ENCODE measurements at places on chromosomes 4 and X. TPM values are rescaled to one million over a fixed set of nuclear protein-coding genes. Genes with fewer than 3 reads are reported as not detected.

The SGMS2 gene
- total RNA-seq, result 79.3 TPM

The HSD17B13 gene
- not detected for total RNA-seq

The RPGR gene
- total RNA-seq, result 23.2 TPM

The HMGN5 gene
- 1.2 TPM for total RNA-seq

The USP17L20 gene
- total RNA-seq, result not detected

The FAM114A1 gene
- total RNA-seq, result 63.0 TPM

DNA sequence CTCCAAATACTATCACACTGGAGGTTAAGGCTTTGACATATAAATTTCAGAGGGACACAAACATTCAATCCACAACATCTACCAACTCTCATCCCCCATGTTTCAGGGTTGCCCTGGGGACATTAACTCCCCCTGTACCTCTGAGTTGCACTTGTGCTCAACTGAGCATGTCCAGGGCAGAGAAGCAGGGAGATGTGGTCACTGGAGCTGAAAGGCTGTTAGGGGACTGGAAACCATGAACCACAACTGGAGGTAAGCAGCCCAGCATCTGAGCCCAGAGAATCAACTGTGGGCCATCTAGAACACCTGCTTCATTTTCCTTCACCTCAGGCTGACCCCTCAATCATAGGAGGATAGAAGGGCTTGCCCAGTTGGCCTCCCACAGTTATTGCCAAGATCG, 641.1 kb downstream of the MID1IP1 start:
- no peaks in the 10 kb centered on the region for H3K36me3 ChIP-seq
- no peak overlapping the region for H3K4me3 ChIP-seq
- no peak overlapping the region for H3K27ac ChIP-seq
- H3K4me1 ChIP-seq, result no peaks in the 10 kb centered on the region
- H3K27me3 ChIP-seq, result no peaks in the 10 kb centered on the region

GRCh38 chr4:76894537-76895255, 3.2 kb downstream of the SOWAHB start:
- H3K36me3 ChIP-seq, result no peaks in the 10 kb centered on the region
- peaks cover 46% of the 10 kb centered on the region for H3K27me3 ChIP-seq
- DNase-seq, result peak; percentile 43
- H3K4me1 ChIP-seq, result peaks cover 27% of the 10 kb centered on the region

DNA sequence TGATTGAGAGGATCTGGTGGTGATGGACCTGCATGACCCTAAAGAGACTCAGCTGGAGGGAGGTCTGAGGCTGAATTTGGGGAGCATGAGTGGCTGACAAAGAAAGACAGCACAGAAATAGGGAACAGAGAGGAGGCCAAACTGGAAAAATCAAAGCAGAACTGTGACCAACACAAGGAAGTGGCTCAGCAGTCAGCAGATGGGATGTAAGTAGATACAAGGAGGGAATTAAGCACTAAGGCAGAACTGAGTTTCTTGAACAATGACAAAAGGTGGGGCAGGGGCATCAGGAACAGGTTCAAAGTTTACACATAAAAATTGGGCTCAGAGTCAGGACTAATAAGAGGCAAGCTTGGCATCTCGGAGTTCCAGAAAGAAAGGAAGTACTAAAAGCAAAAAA, 144.3 kb upstream of the KLF3 start:
- H3K27me3 ChIP-seq, result no peaks in the 10 kb centered on the region
- no peak for DNase-seq
- H3K27ac ChIP-seq, result no peak overlapping the region
- peaks cover 4% of the 10 kb centered on the region for H3K4me1 ChIP-seq
- no peaks in the 10 kb centered on the region for H3K36me3 ChIP-seq

DNA sequence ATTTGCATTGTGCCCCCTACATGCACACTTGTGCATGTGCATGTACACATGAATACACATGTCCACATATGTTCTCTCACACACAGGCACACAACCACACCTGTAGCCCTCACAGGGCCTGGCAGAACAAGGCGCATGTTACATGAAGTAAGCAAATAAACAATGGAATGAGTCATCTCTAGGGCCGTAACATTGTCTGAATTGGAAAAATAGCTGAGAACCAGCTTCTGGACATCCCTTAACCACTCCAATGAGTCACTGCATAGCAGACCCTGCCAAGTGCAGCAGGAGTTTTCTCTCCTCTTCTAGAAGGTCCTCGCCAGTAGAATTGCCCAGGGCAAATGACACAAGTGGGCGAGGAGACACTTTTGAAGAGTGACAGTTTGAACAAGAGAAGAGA, 66.1 kb downstream of the MAGEA10 start:
- H3K36me3 ChIP-seq, result no peaks in the 10 kb centered on the region
- no peaks in the 10 kb centered on the region for H3K4me1 ChIP-seq

DNA sequence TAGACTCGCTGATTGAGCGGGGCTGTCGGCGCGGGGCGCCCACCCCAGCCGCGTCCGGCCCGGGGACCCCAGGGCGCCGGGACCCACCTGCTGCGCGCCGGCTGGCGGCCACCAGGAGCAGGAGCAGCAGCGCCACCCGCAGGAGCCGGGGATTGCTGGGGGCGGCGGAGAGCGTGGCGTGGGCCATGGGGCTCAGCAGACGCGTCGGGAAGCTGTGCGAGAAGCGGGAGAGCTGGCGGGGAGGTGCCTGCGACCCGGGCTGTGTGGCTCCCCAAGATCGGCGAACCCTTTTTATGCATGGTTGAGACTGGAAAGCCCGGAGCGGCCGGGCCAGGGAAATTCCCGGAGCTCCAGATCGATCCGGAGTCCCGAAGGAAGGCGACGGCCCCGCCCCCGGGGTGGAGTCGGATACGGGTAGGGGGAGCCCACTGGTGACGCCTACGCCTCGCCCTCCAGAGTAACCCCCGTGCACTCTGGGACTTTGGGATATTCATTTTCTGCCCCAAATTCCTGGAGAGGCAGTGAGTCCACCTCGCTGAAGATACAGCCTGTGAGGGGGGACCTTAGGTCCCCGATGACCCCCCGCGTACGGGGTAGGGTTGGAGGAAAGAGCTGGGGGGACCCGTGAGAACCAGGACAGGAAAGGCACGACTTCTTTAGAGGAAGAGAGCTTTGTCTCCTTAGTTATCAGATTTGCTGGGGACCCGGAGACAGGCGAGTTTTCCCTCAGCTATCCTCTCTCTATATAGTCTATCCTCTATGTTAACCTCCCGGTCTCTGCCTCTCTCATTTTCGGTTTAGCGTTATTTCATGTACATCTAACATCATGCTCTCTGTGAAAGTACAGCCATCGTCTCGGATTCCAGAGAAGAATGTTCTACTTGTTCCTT, at the start of gene CXCL3:
CXCL3 (minus strand) TSS at position 265 of the 890 bp plus-strand sequence; CDS start at position 187, 78 bp downstream.
- H3K27ac ChIP-seq, result peak within 1 kb of the TSS; percentile 78
- peak within 1 kb of the TSS; percentile 66 for H3K4me3 ChIP-seq
- peaks cover 31% of the 10 kb centered on the region for H3K4me1 ChIP-seq
- H3K27me3 ChIP-seq, result no peaks in the 10 kb centered on the region
- no peaks in the 10 kb centered on the region for H3K36me3 ChIP-seq

GRCh38 chrX:68072041-68072440, 361.3 kb downstream of the OPHN1 start:
- no peak overlapping the region for H3K4me3 ChIP-seq
- no peak overlapping the region for H3K27ac ChIP-seq
- no peaks in the 10 kb centered on the region for H3K27me3 ChIP-seq
- DNase-seq, result no peak

DNA sequence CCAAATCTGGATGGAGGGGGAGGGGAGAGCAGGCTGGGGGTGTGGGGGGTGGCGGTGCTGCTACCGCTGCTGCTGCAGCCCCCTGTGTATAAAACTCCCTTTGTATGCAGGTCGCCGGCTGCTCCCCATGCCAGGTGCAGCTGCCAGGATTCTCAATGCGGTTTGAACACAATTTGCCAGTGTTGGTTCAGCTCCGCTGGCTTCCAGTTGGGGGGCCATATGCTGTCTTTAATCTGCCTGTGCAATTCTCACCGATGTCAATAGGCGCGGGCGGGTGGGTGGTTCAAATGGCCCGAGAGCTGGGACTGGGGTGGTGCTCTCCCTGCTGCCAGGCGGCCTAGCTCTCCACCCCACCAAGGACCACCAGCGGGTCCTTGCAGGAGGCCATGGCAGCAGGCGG, 257.6 kb downstream of the BCOR start:
- DNase-seq, result no peak
- no peak overlapping the region for H3K27ac ChIP-seq
- no peaks in the 10 kb centered on the region for H3K27me3 ChIP-seq
- no peaks in the 10 kb centered on the region for H3K36me3 ChIP-seq
- H3K4me3 ChIP-seq, result no peak overlapping the region

GRCh38 chrX:150719621-150720020, 26.4 kb downstream of the MTMR1 start:
- no peak overlapping the region for H3K4me3 ChIP-seq
- peaks cover 5% of the 10 kb centered on the region for H3K4me1 ChIP-seq
- H3K27ac ChIP-seq, result no peak overlapping the region
- DNase-seq, result no peak
- no peaks in the 10 kb centered on the region for H3K36me3 ChIP-seq

DNA sequence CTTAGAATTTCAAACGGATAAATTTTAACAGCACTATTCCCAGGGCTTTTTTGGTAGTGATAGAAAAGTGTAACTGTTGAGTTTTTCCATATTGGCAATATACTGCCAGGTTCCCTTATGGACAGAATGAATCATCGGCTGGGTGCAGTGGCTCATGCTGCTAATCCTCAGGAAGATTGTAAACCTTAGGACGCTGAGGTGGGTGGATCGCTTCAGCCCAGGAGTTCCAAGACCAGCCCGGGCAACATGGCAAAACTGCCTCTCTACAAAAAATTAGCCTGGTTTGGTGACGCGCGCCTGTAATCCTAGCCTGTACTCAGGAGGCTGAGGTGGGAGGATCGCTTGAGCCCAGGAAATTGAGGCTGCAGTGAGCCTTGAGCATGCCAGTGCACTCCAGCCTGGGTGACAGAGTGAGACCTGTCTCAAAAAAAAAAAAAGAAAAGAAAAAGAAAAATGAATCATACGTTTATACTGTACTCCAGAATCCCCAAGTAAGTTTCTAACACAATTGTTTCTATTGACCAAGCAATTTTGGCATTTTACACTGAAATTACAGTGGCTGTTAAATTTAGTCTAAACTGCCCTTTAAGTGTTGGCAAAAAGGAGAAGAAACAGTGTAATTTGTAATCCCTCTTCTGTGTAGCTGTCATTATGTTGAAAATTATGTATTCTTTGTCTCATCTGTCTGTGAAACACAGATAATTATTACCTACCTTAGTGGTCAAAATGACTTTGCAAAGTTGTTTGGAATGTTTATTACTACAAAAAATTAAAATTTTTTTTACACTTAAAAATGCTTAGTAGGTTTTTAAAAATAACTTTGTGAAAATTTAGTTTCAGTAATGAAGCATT, 1.8 kb downstream of the SLC30A9 start:
- H3K36me3 ChIP-seq, result no peaks in the 10 kb centered on the region
- peak; percentile 12 for DNase-seq
- H3K27ac ChIP-seq, result no peak overlapping the region
- no peak overlapping the region for H3K4me3 ChIP-seq

DNA sequence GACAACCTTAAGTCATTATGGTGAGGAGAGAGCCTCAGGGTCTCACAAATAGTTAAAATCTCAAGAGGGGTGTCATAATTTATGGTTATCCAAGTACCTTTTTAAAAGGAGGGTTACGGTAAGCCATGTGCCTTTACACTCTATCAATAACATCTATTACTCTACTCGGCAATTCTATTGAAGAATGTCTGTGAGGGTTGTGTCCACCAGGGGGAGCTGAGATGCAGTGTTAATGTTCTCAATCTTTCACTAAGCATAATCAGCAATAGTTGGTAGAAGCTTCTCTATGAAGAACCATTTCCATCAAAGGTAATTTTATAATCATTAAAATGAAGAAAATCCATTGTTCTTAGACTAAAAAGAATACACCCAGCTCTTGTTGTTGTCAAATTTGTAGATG, 457.4 kb downstream of the CENPC start:
- H3K4me3 ChIP-seq, result no peak overlapping the region
- H3K27ac ChIP-seq, result no peak overlapping the region
- no peaks in the 10 kb centered on the region for H3K27me3 ChIP-seq
- peak; percentile 41 for DNase-seq
- no peaks in the 10 kb centered on the region for H3K4me1 ChIP-seq
- H3K36me3 ChIP-seq, result no peaks in the 10 kb centered on the region

GRCh38 chrX:109847257-109848187, 114.5 kb upstream of the ACSL4 start:
- H3K27ac ChIP-seq, result peak overlapping the region; percentile 27
- DNase-seq, result no peak
- no peaks in the 10 kb centered on the region for H3K36me3 ChIP-seq
- no peaks in the 10 kb centered on the region for H3K4me1 ChIP-seq
- no peak overlapping the region for H3K4me3 ChIP-seq

- H3K4me3 ChIP-seq, result peak overlapping the region; percentile 78
- H3K27me3 ChIP-seq, result peaks cover 55% of the 10 kb centered on the region
- H3K36me3 ChIP-seq, result no peaks in the 10 kb centered on the region
- no peak overlapping the region for H3K27ac ChIP-seq
- H3K4me1 ChIP-seq, result peaks cover 29% of the 10 kb centered on the region
Observed at GRCh38 chr4:95546221-95546620, 2.6 kb downstream of the UNC5C start.

DNA sequence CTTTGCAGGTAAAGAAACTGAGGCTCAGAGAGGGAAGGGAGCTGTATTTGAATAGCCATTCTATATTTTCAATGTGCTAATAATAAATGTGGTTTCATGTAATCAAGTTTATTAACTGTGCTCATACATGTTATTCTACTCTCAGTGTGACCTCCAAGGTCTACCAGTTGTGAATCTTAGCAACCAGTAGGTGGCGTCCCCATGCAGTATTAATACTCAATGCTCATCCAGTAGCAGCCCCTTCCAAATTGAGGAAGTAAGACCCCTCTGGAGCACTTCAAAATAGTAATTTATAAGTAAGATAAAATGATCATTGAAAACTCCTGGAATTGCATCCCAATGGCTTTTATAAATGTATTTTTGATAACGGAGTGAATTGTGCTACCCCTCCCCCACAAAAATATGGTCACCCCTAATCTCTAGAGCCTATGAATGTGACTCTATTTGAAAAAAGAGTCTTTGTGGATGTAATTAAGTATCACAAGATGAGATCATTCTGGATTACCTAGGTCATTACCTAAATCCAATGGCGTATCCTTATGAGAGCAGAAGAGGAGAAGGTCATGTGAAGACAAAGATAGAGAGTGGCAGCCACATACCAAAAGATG, 20.4 kb upstream of the SEPSECS start:
- no peaks in the 10 kb centered on the region for H3K36me3 ChIP-seq
- no peak overlapping the region for H3K4me3 ChIP-seq
- H3K27ac ChIP-seq, result no peak overlapping the region

GRCh38 chr4:36719425-36719824, 438.0 kb downstream of the DTHD1 start:
- no peak overlapping the region for H3K27ac ChIP-seq
- no peaks in the 10 kb centered on the region for H3K36me3 ChIP-seq
- no peaks in the 10 kb centered on the region for H3K27me3 ChIP-seq
- no peak overlapping the region for H3K4me3 ChIP-seq
- no peak for DNase-seq

GRCh38 chr4:76658231-76659102, 223.4 kb downstream of the SHROOM3 start:
- no peaks in the 10 kb centered on the region for H3K27me3 ChIP-seq
- no peak overlapping the region for H3K4me3 ChIP-seq
- H3K27ac ChIP-seq, result peak overlapping the region; percentile 3
- H3K36me3 ChIP-seq, result no peaks in the 10 kb centered on the region
- peaks cover 9% of the 10 kb centered on the region for H3K4me1 ChIP-seq
